Stimulated activated CD8-positive, alpha-beta memory T cell treated with anti-CD3 and anti-CD28 coated beads, Interleukin-4, amount 100 ng/mL, for 1 hour (primary cell): ENCODE measurements at places on chromosomes 12 and 14.

DNA sequence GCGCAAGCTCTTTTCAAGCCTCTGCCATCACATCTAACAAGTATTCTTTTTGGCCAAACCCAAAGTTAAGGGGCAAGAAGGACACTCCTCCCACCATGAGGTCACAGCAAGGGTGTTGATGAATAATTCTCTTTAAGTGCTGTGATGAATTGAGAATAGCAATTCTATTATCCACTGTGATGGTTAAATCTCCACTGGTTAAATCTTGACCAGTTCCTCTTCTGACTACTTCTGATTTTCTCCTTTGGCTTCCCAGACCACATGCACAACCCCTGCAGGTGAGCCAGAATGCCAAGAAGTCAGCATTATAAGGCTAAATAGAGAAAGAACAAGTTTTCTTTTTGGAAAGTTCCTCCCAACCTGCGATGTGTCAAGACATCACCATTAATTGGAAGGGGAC is 90.6 kb upstream of the BCL2L14 start:
- DNase-seq, result no peak

DNA sequence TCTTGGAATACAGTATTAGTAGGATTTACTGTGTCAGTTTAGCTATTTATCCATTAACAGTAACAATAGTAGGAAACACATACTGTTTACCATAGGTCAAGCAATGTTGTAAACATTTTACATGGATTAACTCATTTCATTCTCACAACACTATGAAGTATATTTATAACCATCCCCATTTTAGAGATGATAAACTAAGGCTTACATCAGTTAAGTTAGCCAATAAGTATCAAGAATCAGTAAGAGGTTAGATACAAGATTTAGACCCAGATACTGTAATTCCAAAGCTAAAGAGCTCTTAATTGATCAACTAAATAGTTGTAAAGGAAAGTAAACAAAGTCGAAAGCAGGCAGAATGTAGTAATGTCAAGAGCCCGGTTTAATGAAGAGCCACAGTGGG is 1.1 kb downstream of the SYNJ2BP start:
- DNase-seq, result no peak

DNA sequence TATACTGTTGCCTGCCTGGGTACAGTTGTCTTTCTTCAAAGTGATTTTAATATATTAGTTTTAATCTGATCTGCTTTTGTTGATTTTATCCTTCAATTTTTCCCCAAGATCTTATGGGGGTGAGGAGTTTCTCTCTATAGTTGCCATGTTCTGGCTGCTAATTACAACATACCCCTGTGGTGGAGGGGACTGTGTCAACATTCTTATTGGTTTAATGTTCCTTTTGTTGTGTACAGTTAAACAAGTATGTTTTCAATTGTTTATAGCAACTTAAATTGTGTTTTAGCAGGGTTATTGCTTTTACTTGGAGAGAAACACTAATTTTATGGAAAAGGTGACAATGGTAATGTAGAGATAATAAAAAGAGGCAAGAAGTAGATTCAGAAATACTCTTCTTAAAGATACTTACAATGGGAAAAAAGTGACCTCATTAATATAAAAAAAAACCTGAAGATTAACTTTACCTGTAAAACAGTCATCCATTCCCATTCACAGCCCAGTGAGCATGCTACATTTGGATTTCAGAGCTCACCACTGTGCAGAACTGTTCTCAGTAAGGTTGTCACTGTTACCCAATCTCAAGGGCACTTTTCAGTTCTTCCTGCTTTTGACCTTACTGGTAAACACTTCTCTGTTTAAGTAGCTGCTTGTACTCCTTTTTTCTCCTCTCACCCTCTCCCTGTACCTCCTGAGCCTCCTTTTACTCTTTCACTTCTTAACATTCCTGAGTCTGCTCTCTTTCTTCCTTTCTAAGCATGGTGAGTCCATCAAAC is 8.1 kb upstream of the LRRK2 start:
- DNase-seq, result no peak

DNA sequence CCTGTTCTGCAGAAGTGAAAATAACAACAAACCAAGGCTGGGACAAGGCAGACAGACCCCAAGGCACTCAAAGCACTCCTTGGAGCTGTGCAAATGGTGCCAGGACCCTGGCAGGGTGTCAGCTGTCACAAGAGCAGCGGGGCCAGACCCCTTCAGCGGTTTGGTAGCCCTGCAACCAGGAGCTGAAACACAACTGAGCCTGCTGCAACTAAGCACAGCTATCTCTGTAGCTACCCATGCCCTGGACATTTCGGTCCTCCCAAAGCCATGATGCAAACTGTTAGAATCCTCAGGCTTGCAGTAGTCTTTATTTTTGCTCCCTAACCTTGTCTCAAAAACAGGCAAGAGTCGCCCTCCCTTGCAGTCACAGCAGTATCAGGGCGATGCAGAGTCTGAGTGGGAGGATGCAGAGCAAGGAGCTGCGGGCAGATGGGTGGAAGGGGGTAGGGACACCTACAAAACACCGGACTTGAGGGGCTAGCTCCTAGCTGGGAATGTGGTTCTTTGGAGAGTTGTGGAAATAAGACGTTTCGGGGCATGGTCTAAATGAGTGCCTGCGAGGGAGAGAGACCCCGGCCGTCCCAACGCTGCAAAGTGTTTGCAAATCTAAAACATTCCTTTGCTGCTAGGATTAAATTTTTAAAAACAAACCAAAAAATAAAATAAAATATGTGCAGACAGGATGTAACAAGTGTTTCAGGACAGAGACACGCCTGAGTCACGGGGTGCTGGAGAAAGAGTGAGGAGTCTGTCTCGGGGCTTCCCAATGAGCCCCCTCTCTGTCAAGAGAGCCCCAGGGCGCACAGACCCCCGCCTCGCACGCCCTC is 1.0 kb downstream of the NUAK1 start:
- no peak for DNase-seq

- DNase-seq, result no peak
Measured at GRCh38 chr12:106978035-106978800, 8.7 kb downstream of the MTERF2 start.

GRCh38 chr12:65696227-65696626 is 128.1 kb upstream of the HMGA2 start:
- DNase-seq, result no peak

GRCh38 chr14:100562751-100563150 is 24.5 kb downstream of the BEGAIN start:
- DNase-seq, result no peak

DNA sequence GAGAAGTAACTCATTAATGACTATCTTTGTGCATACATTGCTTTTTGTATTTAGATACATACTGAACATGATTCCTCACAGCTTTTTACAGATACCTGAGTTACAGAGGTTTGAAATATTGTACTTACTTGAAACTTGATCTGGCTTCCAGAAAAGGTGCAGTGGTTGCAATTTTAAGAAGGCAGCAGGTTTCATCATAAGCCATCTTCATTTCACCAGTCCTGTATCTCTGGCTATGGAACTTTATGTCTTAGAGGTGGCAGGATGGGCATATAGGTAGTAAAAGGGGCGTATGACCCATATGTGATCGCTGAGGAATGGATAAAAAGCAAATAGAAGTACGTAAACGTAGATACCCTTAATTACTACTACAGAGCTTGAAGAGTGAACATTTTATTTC is 13.7 kb downstream of the ZBTB1 start:
- DNase-seq, result no peak

- peak; percentile 76 for DNase-seq
Measured at GRCh38 chr14:101761032-101761880, at the start of gene PPP2R5C. Gene PPP2R5C (plus strand): TSS chr14:101761709. CDS start chr14:101761894, 185 bp downstream.

- no peak for DNase-seq
Measured at GRCh38 chr14:61148742-61149350, 132.3 kb downstream of the TMEM30B start.
